ENCODE measurements at places on chromosomes 7 and 10.

GRCh38 chr7:23696916-23697441, 13.0 kb upstream of the STK31 start:
- DNase-seq = peak; percentile 5

- no peak for DNase-seq
Measured at GRCh38 chr10:1928606-1929005, 191.3 kb upstream of the ADARB2 start.

GRCh38 chr7:7966141-7966734, 2.4 kb upstream of the GLCCI1 start:
- no peak for DNase-seq

- DNase-seq = no peak
Measured at GRCh38 chr10:24622781-24623301, 100.8 kb downstream of the ARHGAP21 start.

DNA sequence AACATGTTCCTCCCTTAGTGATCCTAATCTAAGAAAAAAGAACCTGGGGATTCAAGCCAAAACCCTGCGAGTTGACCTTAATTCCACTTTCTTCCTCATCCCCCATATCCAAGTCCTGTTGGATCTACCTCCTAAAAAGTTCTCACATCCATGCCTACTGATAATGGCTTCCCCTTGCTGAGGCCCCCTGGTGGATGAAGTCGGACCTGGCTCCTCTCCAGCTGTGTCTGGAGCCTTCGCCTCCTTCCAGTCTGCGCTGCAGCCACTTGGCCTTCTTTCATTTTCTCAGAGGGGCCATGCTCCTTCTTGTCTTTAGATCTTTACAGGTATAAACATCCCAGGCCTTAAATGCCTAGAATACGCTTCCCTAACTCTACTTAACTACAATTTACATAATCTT, 8.1 kb downstream of the PDE1C start:
- DNase-seq = peak; percentile 24
